ENCODE measurements at places on chromosomes 16 and 17.
A peak's percentile ranks its signal among the peaks of the same experiment; 100 is the strongest.

- DNase-seq: no peak
Measured at GRCh38 chr17:29715680-29716079, 93.0 kb upstream of the CORO6 start.

DNA sequence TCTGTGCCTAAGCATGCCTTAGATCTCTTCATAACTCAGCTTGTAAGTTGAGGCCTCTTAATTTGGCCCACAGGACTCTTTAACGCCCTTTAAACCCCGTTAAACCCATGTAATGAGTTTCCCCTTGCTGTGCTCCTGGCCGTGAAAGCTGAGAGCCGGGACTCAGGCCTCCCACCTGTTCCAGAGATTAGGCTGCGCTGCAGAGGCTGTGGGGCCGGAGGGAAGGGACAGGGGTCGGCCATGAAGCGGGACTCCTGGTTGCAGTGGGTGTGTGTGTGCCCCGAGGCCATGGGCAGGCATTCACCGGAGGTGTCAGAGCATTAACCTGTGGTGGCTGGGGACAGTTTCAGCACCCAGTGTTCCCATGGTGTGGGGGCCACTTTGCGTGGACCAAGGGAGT lies 150.8 kb upstream of the IRX3 start:
- no peak for DNase-seq

GRCh38 chr17:79944821-79945391 lies 90.8 kb downstream of the TBC1D16 start:
- no peak for DNase-seq

- no peak for DNase-seq
Measured at GRCh38 chr16:78994135-78994745, 606.3 kb downstream of the MAF start.

- DNase-seq: no peak
Measured at GRCh38 chr17:60134396-60135150, 15.2 kb upstream of the CA4 start.

- DNase-seq: no peak
Measured at GRCh38 chr17:79090443-79091225, 16.0 kb downstream of the ENGASE start.

GRCh38 chr16:28913946-28914724 lies 10.9 kb downstream of the RABEP2 start:
- no peak for DNase-seq

DNA sequence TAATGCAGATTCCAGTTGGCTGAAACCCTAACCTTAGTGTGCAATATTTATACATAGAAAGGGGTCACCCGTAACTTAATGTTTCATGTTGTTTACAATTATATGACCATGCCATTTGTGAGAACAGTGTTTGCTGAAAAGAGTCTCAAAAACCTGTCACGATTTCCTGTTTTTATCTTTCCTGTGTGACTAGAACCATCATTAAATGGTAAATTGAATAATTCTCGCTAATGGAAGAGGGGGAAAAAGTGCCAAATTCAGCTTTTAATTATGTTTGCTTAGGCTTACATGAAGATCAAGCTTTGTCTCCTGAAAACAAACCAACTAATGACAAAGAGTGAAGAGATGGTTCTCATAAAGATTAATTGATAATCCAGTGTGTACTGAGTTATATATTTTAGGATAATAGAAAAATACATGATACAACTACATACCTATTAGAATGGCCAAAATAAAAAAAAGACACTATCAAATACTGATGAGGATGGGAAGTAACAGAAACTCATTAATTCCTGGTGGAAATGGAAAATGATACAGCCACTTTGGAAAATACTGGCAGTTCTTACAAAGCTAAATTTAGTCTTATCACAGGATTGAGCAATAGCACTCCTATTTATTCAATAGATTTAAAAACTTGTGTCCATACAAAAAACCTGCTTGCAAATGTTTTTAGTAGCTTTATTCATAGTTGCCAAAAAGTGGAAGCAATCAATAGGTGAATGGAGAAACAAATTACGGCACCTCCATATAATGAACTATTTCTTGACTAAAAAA lies 141.7 kb downstream of the CDK5R1 start:
- no peak for DNase-seq

GRCh38 chr17:8133399-8133798 lies 9.5 kb upstream of the HES7 start:
- DNase-seq: no peak

GRCh38 chr16:1668612-1669319 lies 9.3 kb upstream of the JPT2 start:
- DNase-seq: no peak

GRCh38 chr17:35448214-35448898 lies at the start of gene SLFN13:
TSS of gene SLFN13 (minus strand) at chr17:35448766. CDS start at chr17:35445680, 3,086 bp downstream.
- peak; percentile 77 for DNase-seq

All from activated T-cell treated with anti-CD3 and anti-CD28 coated beads, Interleukin-2, amount 50 U/mL, for 4 hours (primary cell).